NCI-H1105 (cell line): ENCODE measurements at places on chromosomes 2 and 18.

DNA sequence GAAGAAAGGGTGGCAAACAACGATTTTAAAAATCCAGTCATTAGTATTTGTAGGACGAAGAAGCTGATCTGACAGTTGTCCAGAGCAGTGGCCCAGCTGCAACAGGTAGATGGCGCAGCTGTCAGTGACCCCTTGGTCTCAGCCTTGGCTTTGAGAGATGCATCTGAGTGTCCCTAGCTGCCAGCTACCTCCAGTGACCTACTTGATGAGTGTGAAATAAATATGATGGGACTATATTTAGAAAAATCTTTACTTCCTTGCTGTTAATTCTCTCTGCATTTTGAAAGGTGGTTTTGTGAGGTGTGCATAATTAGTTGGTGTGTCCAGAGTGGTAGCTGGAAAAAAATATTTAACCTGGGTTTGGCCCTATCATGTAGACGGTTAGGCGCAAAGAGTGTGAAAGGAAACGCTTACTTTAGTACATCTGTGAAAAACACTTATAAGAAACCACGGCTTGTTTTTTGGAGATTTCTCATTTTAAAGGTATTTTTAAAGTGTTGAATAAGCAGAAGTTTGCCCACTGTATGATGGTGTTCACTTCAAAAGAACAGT is 963 bp downstream of the INPP1 start:
- DNase-seq = no peak

DNA sequence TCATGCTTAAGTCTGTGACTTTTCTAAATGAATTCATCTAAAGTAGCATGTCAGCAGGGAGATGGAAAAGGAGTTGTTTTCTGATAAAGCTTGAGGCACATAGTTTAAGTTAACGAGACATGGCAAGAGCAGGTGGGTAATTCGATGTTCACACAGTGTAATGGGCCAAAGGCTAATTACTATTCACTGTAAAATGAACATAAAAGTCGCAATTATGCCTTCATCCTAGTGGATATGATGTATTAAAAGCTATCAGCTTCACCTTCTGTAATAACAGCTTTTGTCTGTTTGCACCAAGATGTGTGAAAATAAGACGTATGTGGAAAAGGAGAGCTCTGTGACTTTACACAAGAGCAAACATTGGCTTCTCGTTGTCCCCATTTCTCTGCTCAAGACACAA is 94.2 kb upstream of the CDH20 start:
- DNase-seq = peak; percentile 30

DNA sequence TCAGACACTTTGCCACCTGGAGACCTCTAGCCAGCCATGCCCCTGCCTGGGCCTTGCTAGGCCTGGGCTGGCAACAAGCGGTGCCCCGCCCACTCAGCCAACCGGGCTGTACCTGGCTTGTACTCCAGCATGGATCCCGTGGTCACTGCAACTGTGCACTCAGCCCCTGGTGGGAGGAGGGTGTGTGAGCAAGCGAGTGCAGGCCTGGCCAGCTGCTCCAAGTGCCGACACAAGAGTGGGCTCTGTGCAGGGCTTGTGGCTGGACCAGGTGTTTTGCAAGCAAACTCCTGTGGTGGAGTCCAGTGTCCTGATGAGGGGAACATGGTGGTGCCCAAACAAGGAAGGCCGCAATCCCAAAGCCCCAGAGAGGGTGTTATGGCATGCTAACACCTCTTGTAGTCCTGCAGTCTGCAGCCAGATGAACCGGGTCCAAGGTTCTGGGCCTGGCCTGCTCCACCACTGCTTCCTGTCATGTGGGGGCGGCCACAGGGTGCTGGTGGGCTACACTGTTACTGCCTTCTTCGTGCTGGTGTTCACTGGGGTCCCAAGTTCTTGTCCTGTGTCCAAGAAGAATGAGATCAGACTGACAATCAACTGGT is 60.1 kb upstream of the CD28 start:
- no peak for DNase-seq

DNA sequence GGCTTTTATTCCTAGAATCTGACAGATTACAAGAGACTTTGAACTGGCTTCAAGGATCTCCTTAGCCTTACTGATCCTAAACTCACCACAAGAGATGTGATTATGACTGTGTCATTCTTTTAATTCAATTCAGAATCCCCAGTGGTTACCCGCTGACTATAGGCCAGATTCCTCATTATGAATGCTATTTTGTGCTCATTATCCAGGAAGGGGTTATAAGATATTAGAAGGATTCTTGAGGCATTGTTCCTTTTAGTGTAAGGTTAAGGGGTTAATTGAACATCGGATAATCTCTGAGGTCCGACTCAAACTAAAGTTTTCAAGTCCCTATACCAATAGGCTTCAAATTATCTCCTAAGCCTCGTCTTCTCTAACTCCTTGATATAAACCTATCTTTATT is 39.4 kb upstream of the TDRD15 start:
- no peak for DNase-seq

DNA sequence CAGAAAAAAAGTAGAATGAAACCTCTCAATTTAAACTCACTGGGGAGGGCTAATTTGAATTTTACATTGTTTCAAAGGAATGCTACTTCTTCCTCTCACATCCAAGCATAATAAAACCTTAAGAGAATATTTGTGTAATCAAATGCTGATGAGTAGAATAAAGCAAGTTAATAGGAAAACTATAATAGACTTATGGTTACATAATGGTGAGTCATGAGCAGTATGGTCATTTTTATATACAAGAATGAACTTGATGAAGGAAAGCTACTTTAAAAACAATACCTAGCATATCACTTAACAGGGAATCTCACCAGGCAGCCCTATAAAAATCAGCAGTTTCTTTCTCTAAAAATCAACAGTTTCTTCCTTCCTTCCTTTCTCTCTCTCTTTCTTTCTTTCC is 80.3 kb downstream of the VSNL1 start:
- no peak for DNase-seq

DNA sequence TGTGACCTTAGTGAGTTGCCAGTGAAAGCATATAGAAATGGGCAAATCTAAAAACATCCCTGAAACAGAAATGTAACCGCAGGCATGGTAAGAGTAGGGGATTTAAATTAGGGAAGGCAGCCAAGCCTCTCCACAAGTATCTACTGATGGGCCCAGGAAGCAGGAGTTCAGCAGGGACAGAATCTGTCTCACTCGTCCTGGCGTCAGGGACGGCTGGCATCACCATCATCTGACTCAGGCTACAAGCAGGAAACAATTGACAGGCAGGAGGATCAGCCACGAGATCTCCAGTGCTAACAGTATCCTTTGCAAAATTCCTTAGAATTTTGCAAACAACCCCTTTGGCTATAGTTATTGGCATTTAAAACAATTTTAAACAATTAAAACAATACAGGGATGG is 61.3 kb downstream of the SMAD4 start:
- no peak for DNase-seq

GRCh38 chr2:75018162-75018561 is 59.7 kb downstream of the POLE4 start:
- DNase-seq = no peak

- no peak for DNase-seq
Observed at GRCh38 chr2:27959496-27959895, 69.0 kb downstream of the BABAM2 start.

GRCh38 chr18:39870591-39870990 is 2084.4 kb upstream of the PIK3C3 start:
- DNase-seq = no peak

DNA sequence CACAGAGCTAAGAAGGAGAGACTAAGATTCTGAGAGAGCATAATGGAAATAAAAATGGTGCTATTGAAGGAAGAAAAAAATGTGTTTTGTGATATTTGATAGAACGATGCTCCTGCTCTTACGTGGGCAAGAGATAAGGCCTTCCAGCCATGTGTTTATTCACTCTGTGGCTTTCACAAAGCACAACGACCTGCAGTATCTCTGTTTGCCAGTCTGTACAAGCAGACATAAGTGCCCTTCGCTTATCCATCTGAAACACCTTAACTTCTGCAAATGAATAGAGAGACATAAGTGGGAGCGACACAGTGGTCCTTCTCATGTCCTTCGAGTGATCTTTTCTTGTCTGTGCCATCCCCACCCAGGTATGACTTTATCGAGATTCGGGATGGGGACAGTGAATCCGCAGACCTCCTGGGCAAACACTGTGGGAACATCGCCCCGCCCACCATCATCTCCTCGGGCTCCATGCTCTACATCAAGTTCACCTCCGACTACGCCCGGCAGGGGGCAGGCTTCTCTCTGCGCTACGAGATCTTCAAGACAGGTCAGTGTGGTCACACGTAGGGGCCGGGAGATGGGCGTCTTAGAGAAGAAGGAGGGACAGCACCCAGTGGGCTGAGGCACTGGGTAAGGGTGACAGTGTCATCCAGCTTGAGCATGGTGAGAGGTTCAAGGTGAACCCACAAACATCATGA is 33.7 kb downstream of the NRP2 start:
- no peak for DNase-seq
